Stimulated activated CD8-positive, alpha-beta memory T cell treated with anti-CD3 and anti-CD28 coated beads, Interleukin-2, amount 100 ng/mL, for 1 hour (primary cell): ENCODE measurements at places on chromosomes 16 and 17.

DNA sequence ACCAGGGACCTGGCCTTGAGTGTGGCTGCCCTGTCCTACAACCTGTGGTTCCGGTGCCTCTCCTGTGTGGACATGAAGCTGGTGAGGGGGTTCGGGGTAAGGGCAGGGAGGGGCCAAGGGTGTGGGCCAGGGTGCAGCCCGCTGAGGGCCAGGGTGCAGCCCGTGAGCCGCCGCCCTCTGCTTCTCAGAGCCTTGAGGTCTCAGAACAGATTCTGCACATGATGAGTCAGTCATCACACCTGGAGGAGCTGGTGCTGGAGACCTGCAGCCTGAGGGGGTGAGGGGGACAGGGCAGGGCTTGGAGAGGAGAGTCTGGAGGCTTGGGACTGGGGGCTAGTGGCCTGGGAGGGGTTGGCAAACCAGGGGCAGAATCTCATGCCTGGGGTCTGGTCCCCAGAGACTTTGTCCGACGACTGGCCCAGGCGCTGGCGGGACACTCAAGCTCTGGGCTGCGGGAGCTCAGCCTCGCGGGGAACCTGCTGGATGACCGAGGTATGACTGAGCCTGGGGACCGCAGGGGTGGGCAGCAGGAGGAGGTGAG, 2.2 kb downstream of the CARMIL2 start:
- no peak for DNase-seq

DNA sequence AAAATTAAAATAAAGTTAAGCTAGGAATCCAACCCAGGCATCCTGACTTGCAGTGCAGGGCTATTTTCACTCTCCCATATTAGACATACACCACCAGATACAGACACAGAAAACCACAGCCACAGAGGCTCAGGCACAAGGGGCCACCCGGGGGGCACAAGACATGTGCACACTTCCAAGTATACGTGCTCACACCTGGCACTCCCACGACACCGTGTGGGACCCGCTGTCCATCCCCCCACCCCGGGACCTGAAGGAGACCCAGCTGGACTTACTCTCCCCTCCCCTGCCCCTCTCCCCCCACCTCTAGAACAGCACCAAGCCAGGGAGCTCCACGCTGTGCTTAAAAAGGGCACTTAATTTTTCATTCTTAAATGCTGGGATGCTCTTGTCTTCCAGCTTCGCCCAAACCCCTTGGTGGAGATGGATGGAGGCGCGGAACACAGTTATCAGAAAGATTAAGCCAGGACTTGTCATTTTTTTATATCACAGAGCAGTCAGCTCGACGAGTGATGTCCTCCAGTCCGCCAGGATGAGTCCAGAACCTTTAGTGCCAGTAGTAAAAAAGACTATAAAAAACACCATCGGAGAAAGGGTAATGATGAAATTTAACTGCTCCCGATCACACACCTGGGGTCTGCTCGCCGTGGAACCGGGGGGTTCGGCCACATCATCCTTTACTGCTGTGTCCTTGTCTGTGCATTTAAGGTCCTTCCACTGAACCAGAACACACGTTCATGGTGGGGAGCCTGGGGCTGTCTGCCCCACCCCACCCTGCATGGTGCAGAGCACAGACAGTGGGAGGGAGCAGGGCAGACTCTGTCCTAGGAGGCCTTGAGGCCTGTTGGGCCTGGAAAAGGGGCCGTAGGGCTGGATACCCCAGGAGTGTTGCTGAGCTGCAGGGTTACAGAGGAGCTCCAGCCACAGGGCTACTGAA, 73.3 kb upstream of the LHX1 start:
- DNase-seq, result no peak

DNA sequence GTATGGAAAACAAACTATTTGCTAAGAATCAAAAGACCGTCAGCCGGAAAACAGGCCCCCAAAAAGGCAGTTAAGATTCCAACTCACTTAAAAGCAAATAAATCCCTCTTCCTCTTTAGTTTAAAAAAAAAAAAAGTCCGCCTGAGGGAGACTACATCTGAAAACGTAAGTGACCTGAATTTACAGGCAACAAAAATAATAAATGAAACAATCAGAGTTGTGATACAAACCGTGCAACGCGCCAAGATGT, 1.1 kb downstream of the KANSL1 start:
- no peak for DNase-seq

GRCh38 chr16:67339453-67339852, 12.8 kb downstream of the LRRC36 start:
- DNase-seq, result no peak

- no peak for DNase-seq
Measured at GRCh38 chr16:21622545-21622944, 23.2 kb downstream of the METTL9 start.

DNA sequence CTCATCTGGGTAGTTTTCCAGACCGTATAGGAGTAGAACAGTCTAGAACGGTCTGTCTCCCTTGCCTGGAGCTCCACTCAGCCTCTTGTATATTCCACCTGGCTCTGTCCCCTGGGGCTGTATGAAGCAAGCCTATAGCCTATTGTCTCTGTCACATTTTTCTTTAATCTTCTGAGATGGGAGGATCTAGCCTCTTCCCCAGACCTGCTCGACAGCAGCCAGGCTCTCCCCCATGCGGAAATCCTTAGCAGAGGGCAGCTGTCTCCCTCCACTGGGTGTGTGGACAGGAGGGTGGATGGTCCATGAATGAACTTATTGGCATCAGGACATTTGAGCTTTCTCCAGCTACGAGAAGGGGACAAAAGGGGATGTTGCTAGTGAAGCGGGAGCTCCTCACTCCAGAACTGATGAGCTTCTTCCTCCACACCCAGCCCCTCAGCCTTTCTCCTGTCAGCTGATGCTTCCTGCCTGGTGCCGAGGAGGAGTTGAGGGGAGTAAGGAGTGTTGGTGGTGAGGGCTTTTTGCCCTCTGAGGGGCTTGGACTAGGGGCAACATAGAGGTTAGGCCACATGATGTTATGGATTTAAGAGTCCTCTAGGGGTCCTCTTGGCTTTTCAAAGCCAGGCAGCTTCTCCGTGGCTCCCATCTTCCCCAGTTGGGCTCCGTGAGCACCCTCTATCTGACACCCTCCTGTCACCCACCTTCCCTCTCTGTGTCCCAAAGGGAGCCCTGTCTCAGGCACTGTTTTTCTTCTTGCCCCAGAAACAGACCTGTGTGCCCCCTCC, 28.0 kb downstream of the ARHGAP23 start:
- no peak for DNase-seq

- no peak for DNase-seq
Measured at GRCh38 chr17:9224485-9224884, 203.2 kb downstream of the NTN1 start.

DNA sequence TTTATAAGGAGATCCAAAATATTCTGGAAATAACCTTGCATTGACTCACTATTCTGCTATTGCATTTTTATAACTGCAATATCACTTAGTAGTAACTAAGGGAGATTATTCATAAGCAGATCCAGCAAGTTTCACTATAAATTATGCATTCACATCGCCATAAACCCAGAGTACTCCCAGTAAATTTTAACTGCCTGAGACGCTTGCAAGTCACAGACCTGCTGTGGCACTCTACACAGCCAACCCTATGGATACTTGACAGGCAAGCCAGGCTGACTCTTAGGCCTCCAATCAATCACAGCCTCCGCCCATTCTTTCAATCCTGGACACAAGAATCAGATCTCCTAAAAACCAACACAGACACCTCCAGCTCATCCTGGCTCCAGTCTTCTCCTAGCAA, 28.2 kb downstream of the USP31 start:
- no peak for DNase-seq

- no peak for DNase-seq
Measured at GRCh38 chr17:15216481-15216880, 48.6 kb downstream of the PMP22 start.

- DNase-seq, result no peak
Measured at GRCh38 chr16:70399951-70400350, 38.9 kb downstream of the ST3GAL2 start.

DNA sequence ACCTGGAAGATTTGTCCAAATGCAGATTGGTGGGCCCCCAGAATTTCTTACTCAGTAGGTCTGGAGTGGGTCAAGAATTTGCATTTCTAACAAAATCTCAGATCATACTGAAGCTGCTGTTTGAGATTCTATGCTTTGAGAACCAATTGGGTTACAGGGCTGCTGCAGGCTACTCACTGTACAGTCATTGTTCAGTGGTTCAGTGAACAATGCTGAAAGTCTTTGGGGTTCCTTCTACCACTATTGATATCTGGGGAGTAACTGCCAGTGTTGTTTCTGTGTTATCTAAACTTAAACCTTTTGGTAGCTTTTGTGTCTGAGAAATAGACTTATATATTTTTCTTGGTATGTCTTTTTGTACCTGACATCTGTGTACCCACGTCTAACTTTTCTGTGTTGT, 187.5 kb downstream of the TANC2 start:
- no peak for DNase-seq

DNA sequence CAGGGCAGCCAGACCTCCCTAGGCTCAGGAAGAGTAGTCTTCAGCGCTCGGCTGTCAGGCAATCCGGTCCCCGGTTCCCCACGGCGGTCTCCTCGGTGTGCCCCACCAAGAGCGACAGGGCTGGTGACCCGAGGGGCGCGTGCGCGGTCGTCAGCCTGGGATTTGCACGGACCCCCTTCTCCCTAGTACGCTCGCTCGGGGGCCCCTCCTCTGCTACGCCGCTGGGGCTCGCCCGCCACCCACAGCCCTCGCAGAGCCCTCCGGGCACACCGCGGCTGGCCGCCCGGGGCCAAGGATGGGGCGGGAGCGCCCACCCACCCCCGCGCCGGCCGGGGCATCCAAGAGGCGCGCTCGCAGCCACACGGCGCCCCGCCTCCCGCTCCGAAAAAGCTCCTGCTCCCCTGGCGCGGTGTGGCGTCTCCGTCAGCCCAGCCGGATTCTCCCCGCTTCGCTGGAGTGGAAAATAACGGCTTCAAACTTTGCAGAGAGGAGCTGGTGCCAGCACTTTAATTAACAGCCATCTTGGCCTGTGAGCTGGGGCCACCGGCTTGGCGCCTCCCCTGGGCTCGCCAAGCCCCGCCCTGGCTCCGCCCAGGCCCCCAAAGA, 2.1 kb upstream of the C1QL1 start:
- no peak for DNase-seq

- DNase-seq, result no peak
Measured at GRCh38 chr17:58265271-58265670, 15.5 kb downstream of the MPO start.

- DNase-seq, result no peak
Measured at GRCh38 chr17:48254896-48255295, 147.3 kb downstream of the SNX11 start.

- no peak for DNase-seq
Measured at GRCh38 chr17:46974086-46974485, 5.0 kb downstream of the RPRML start.

- DNase-seq, result no peak
Measured at GRCh38 chr16:87698241-87698640, 67.5 kb downstream of the KLHDC4 start.

- DNase-seq, result no peak
Measured at GRCh38 chr17:49646391-49647255, 31.3 kb downstream of the SPOP start.

DNA sequence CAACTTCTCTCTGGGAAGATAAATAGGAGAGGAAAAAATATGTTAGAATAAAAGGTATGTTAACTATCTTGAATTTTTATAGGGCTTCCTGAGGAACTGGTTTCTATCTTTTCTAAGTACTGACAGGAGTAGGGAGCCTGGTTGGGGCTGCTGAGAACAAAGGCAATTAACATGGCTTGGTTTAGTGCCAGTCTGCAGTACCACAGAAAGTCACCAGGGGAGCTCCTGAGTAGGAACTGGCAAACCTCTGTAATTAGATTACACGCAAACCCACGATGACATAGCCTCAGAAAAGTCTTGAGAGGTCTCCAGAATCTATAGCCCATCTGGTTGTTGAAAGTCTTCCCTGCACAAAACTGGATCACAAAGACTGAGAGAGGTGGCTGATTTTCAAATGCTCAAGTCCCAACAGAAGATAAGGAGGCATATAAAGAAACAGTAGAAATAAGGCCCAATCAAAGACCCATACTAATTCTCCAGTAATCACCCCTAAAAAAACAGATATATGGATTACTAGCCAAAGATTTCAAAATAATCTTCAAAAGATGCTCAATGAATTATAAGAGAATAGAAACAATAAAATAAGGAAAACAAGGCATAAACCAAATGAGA, 11.7 kb upstream of the CNTNAP4 start:
- DNase-seq, result no peak

- DNase-seq, result peak; percentile 89
Measured at GRCh38 chr17:16380640-16381495, at the start of gene UBB. TSS of gene UBB (plus strand) at chr17:16381091. CDS start at chr17:16381908, 817 bp downstream.

DNA sequence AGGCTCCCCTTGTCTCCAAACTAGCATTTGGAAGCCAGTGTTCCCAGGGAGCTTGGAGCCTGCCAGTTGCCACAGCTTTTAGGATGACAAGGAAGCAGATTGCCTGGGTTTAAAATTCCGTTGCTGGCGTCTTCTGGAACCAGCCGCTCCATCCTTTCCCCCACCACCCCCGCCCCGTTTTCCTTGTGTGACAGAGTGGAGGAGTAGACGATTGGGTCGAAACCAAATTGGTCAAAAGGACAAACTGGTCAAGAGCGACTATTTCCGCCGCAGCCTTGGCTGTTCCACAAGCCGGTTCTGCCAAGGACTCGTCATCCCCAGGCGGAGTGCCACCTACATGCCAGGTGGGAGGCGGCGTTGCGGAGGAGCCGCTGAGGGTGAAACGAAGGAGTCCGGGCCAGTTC, 91.1 kb downstream of the RPA1 start:
- DNase-seq, result no peak

GRCh38 chr17:36463916-36464764, 22.3 kb upstream of the ZNHIT3 start:
- DNase-seq, result no peak

- DNase-seq, result no peak
Measured at GRCh38 chr17:81735264-81736102, 23.4 kb downstream of the SLC25A10 start.

DNA sequence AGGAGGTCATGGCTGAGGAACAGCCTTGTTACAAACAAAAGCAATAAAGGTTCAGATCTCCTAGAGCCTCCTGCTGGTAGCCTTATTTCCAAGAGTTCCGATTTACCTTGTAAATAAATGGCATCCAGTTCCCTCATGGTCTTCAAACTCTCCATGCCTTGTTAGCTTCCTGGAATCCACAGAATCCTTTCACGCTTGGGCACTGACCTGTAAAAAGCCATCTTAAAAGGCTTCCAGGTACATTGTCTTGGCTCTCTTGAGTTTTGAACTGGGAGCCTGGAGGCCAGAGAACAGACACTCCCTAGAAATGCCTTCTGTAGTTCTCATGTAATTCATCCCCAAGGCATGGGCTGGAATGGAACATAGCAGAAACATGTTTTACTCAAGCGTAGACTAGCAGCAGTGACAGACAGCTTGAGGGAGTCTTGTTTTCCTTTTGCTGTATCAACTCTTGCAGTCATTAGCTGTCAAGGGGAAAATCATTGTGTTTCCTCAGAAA, 207.9 kb downstream of the SNX29 start:
- DNase-seq, result no peak
